Chondrocyte (in vitro differentiated cells): ENCODE measurements at places on chromosomes 4 and X. TPM values are rescaled to one million over a fixed set of nuclear protein-coding genes. Genes with fewer than 3 reads are reported as not detected.
A peak's percentile ranks its signal among the peaks of the same experiment; 100 is the strongest.

DNA sequence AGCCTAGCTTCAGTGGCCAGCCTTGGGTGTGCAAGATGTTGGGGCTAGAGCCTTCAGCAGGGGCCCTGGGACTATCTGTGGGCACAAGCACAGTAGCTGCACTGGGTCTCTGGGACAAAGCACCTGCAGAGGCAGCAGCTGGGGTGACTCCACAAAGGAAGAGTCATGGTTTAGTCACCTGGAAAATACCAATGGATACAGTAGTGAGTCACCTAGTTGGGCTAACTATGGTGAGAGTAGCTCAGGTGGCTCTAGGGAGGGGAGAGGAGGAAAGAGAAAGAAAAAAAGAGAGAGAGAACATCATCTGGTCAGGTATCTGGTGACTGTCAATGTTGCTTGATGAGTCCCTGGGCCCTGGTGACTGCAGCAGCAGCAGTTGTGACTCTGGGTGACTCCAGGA, 72.9 kb upstream of the SPIN4 start:
- DNase-seq: no peak

GRCh38 chrX:53440101-53440500, 5.9 kb upstream of the HSD17B10 start:
- DNase-seq: no peak

The TCP11X1 gene
- total RNA-seq: not detected in 3 replicates

The ERVMER34-1 gene
- total RNA-seq: 1.4 to 1.7 TPM (median 1.5 TPM) in 3 replicates

- DNase-seq: no peak
Measured at GRCh38 chrX:113828470-113828869, 755.4 kb upstream of the HTR2C start.

GRCh38 chrX:153966283-153966688, 5.3 kb downstream of the HCFC1 start:
- DNase-seq: no peak

DNA sequence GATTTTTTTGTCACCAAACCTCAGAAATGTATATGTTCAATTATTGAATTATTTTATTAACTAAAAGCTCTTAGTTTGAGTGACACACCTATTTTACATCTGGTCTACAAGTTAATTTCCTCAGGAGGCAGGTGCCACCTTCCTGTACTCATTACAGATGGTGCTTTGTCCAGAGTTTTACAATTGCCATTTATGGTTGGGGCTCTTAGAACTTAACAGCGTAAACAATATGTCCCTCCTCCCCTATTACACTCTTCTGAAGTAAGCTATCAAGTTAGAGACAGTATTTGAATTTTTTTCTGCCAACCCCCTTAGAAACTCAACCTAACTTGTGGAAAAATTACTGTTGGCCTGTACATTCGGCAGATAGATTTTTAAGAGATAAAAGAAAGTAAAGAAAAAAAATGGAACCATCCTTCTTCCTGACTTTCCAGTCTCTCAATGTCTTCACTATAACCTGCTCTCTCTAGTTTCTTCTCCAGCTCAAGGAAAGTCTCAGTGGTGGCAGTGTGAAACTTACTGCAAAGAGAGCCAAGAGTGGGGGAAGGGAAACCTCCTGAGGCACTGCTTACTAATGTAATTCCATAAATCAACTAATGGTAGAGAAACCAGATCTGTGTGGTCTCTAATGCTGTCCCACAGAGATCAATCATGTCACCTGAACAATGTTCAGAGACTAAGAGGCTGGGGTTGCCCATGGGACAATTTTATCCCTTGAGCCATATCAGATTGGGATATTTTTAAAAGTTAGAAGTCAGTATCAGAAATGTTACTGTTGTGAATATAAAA, 7.8 kb downstream of the CXXC4 start:
- no peak for DNase-seq

- peak; percentile 19 for DNase-seq
Measured at GRCh38 chrX:85379174-85379907, at the start of gene POF1B. Gene POF1B, minus strand, starts transcription at chrX:85379665. Its CDS starts 211 bp downstream, at chrX:85379454.

The BEND4 gene
- not detected in 3 replicates for total RNA-seq

DNA sequence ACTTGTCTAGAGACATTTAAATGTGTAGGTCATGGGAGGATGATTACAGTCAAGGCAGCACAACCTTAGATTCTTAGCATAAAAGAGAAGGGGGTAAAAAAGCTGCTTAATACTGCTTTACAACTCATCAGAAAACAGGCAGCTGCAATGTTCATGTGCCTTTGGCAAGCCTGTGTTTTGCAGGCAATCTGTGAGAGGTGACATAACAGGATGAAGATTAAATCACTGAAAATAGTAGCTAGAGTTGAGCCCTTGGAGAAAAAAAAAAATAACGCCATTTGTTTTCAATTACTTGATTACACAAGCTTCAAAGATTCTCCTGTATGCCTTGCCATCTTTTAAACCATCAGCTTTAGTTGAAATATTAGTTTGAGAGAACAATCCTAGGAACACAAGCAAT, 847.6 kb upstream of the LCORL start:
- no peak for DNase-seq

DNA sequence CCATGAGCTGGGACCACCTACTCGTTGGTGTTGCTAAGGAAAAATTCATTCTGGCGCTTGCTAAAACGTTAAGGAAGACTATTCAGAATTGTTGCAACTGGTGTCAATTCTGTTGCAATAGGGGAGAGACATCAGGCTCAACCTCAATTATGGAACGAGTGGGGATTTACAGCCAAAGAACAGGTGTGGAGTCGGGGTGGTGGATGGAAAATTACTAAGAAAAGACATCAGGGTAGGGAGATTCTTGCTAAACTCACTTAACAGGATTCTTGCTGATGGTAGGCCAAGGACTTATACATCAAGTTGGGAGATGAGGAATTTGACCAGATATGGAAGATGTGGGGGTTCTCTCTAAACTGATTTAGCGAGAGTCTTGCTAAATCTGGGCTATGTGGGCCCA, 139.7 kb downstream of the TENM3 start:
- no peak for DNase-seq

DNA sequence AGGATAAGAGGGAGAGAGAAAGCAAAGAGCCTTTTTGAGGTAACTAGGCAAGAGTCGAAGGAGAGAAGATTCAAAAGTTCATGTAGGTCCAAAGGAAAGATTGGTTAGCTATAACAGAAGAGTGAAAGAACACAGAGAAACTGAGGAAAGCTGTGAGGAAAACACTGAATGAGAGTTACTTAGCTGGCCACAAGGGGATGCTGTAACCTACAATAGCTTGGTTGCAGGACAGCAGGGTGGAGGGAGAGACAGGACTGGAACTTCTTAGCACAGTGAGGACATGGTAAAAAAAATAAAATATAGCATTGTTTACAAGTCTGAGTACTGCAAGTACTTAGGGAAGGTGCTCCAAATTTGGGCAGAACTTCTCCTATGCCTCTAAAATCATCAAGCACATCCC, 48.3 kb downstream of the RAI2 start:
- DNase-seq: no peak

The RP2 gene
- total RNA-seq: 18.4 to 18.8 TPM (median 18.6 TPM) in 3 replicates

DNA sequence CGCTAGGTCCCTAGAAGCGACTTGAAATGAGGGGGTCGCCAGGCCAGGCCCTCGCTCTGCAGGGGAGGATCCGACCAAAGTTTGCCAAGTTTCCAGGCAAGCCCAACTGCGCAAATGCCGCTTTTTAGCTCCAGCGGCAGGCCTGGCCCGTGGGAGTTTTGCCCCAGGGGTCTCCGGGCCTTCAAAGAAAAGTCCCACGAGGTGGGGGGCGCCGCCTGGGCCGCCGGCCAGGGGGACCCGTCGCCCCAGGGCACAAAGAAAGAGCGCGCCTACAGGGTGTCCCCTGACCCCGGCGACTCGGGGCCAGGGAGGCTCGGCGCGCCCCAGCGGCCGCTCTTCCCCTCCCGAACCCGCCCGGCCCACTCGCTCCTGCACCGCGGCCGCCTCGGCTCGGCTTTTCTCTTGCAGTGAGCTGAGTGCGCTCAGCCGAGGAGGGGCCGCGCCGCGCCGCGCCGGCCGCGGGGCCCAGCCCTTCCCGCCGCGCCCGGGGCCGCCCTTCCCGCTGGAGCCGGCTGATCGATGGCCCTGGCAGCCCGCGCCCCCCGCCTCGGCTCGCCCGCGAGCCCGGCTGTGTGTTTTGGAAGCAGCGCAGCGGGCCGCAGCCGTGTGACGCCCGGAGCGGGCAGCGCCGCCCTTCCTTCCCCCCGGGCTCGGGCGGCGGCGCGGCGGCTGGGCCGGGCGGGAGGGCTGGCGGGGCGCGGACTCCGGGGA, 754 bp upstream of the KLF3 start:
- DNase-seq: no peak

The MGAT4D gene
- total RNA-seq: not detected in 3 replicates

DNA sequence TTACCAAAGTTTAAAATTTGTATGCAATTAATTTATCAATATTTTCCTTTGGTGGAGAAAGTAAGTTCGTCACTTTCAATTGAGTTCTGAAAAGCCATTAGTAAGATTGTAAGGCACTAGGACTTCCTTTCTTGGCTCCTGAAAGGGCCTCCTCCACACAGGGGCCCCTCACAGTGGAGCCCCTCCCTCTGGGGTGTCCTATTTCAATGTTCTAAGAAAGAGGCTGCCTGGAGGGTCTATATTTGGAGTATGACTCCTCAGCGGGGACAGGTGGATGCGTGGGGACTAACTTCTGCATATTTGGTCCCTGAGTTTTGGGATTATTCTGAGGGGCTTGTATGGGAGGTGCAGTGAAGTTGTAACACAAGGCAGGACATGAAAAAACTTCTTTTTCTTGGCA, 1.6 kb upstream of the ARMCX4 start:
- no peak for DNase-seq

The XAGE1B gene
- total RNA-seq: not detected in 3 replicates

The SORCS2 gene
- total RNA-seq: 9.4 to 21.7 TPM (median 10.9 TPM) in 3 replicates
